Uterus (tissue), 4 donors: ENCODE measurements at places on chromosomes 16 and 17.
A peak's percentile ranks its signal among the peaks of the same experiment; 100 is the strongest.

DNA sequence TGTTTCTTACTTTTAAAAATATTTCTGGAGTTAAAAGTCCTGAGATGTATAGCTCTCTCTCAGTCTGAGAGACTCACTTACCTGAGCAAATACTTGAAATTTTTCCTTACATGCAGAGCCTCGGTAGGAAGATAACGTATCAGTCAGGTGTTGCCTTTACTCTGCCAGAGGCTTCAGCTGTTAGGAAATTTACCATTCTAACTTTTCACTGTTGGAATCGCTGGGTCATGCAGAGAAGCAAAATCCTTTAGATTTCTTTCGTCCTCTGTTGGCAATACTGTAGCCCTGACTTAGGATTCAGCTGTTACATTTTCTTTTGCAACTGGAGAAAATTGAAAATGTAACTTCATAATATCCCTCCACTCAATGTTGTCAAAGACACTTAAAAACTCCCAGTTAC lies 20.0 kb upstream of the KCNJ16 start:
- DNase-seq = no peak

DNA sequence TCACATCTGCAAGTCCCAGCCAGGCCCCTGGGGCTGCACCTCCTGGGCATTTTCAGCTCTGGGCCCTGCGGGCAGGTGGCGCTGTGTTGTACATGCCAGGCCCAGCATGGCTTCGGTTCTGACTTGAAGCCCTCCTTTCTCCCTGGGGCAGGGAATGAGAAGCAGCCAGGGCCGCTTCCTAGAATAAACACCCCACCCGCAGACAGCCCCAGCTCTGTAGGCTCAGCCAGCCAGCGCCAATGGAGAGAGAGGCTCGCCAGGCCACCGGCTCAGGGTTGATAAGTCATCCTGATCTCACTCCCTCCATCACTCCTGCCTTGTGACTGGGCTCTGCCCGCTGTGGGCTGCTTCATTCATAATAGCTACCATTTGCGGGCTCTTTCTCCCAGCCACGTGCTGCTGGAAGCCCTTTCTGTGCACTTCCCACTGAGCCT lies 6.0 kb upstream of the GLIS2 start:
- DNase-seq = no peak

GRCh38 chr17:81034168-81034777 lies 678 bp upstream of the BAIAP2 start:
- DNase-seq = no peak

- DNase-seq = peak; percentile 82
Observed at GRCh38 chr17:31558748-31559583, 167.5 kb downstream of the RAB11FIP4 start.

DNA sequence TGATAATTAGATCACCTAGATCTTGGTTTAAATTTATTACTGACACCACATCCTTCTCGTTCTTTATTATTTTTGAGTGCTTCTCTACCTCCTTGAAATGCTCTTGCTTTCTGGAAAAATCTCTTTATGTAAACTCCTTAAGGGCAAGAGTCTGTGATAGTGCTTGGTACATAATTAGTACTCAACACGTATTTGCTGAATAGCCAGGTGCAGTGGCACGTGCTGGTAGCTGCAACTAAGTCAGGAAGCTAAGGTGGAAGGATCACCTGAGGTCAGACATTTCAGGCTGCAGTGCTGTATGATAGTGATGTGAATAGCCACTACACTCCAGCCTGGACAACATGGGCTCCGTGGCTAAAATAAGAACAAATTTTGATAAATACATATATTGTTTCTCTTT lies 63.0 kb downstream of the PPM1E start:
- DNase-seq = no peak

DNA sequence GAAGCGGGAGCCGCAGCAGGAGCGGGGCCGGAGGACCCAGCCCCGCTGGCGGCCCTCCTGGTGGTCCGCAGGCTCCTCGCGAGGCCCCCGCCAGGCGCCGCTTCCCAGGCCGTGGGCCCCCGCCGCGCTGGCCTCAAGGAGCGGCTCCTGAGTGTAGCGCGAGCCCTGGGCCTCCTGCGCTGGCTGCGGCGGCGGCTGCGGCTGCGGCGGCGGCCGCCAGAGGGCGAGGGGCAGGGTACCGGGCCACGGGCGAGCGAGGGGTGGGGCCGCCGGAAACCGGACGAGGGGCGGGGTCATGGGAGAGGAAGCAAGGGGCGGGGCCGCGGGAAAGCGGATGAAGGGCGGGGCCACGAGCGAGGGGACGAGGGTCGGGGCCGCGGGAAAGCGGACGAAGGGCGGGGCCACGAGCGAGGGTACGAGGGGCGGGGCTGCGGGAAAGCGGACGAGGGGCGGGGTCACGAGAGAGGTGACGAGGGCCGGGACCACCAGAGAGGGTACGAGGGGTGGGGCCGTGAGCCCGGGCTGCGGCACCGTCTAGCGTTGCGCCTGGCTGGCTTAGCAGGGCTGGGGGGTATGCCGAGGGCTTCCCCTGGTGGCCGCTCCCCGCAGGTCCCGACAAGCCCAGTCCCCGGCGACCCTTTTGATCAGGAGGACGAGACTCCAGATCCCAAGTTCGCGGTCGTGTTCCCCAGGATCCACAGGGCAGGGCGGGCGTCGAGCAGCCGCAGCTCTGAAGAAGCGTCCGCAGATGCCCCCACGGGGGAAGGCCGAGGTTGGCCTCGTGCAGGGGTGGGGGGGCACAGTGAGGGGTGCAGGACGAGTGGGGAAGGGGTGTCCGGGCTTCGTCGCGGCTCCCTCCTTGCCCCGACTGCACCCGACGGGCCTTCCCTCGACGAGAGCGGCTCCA lies 1.7 kb downstream of the MYO15B start:
- peak; percentile 93 for DNase-seq

DNA sequence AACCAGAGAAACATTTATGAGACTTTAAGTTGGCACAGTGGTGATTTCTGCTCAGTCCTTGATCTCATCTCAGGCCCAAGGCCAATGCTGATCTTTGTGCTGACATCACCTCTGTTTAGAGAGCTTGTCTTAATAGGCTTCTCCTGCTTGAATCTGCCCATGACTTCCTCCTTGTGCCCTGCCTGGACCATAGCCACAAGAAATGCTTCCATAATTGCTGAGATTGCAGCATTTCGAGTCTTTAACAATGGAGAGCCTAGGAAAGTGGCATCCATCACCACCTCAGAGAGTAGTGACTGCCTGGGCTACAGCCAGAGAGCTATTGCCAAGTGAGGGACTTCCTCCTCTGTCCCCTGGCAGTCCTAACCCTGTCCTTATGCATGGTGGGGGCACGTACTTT lies 25.1 kb upstream of the MMP2 start:
- DNase-seq = no peak

DNA sequence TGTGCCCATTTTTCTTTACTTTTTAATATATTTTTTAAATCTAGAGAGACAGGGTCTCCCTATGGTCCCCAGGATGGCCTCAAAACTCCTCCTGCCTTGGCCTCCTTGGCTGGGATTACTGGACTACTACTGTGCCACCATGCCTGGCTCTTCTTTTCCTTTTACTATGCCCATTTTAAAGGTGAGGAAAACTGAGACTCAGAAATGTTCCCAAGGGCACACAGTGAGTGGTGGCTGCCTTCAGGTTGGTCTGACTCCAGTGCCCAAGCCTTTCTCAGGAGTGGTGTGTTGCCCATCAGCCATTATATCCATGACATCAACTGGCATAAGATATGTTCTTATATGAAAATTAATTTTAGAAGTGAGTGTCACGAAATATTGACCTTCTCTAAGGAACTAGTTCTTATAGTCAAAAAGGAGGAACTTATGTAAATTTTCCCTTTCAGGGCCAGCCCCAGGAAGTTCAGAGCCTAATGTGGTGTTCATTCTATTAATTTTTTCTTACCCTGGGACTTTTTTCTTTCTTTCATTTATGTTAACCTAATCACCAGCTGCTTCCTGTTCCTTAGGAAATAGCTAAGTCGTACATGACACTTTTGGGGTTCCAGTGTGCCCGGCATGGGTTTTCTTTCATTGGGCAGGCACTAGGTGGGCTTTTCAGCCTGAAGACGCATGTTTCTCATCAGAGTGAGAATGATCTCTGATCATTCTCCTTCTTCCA lies 17.9 kb upstream of the SPN start:
- DNase-seq = no peak

DNA sequence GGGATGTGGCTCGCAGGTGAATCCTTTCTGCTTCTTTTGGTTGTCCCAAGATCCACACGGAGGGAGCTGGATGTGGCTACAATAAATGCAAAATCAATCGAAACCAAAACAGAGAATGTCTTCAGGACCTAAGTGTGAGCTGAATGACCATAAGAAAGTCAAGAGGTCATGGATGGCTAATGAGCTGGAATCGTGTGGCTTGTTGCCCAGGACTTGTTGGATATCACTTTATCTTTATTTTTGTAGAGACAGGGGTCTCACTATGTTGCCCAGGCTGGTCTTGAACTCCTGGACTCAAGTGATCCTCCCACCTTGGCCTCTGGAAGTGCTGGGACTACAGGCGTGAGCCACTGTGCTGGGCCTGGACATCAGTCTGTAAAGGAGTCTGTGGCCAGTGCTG lies 326.8 kb upstream of the N4BP1 start:
- DNase-seq = no peak

DNA sequence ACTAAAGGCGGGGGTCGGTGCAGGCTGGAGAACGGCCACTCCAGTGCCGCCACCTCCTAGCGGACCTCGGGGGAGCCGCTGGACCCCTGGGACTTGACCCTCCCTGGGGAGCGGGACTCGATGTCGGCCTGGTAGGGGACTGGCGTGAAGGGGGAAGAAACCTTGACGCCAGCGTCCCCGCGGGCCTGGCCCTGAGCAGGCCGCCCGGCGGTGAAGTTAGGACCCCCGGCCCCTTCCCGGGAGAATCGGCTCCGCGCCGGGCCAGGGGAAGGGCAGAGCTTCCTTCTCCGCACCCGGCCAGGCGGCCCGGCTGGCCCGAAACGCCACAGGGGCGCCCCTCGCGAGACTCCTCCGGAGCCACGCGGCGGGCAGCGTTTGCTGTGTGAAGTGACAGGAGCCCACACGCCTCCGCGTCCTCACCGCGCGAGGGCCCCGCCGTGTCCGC lies 389 bp downstream of the DUS1L start:
- DNase-seq = no peak

GRCh38 chr17:7889166-7889955 lies 772 bp downstream of the CHD3 start:
- peak; percentile 91 for DNase-seq
